ENCODE measurements at places on chromosomes 6 and 20.

DNA sequence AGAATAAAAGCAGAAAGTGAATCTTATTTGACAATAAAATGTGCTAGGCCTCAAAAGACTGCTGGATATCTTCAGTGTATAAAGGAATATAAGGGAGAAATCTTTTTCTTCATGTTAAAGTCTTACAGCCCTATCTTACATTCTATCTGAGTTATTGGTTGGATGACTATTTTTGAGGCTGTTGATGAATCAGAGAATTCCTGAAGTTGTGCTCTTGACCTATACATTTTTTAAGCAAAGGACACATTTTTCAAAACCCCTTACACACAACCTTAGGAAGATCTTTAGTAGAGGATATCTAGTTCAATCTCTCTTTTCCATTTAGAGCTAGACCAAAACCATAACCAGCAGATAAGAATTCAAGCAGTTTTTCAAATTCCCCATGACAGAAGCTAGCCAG is 10.9 kb upstream of the CGA start:
- no peak for DNase-seq

DNA sequence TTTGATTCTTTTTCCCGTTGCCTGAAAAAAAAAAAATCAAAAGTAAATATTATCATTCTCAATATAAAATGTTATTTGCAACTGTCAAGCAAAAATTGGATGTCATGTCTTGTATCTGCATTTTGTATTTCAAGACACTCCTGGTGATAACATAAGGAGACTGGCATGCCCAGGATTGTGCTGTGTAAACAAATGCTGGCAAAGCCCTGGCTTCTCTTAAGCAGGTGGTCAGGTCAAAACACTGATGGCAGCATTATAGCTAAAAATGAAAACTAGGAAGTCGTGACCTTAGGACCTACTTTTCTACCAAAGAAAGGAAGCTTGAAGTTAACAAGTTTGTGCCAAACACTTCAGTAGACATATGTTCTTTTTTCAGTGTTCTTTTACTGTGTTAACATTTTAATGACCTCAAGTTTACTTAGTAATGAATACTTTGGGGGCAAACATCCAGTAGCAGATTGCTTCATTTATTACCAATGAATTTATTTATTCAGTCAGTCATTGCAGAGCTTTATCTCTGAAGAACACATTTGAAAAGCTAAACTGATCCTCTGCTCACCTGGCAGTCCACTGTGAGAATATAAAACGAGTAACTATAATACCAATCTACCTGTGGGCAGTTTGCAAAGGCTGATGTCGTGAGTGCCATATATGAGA is 243.1 kb upstream of the FLRT3 start:
- DNase-seq = no peak

DNA sequence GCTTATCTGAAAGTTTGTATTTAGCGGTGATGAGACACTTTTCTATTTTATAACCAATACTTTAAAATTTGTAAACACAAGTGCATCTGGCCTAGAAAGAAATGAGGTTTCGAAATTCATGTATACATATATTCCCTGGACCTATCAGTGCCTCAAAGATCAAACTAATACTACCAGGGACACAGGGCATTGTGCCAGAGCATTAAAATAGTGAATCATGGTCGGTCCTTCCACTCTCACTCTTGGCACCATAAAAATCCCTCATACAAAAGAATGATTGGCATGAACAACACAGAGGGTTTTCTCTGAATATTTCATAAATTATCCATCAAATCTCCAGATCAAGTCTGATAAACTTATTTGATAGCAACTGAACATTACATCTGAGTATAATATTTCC is 62.0 kb downstream of the MMUT start:
- no peak for DNase-seq

GRCh38 chr6:88712243-88712936 is 251.0 kb downstream of the RNGTT start:
- no peak for DNase-seq

DNA sequence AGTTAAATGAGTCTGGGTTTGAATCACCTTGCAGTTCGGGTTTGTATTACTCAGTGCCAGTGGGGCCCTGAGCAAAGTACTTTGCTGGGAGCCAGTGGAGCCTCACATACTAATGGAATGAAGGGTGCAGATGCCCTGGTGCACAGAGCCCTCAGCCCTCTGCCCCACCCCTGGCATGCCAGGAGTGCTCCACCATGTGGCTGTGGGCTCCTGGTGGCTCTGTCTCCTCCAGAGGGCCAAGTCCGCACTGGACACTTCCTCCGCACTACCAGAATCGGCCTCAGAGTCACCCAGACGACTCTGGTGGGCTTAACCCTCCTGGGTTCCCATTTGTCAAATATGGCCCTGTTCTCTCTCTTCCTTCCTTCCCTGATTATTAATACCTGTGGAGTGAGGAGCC is 94.0 kb downstream of the STK35 start:
- DNase-seq = no peak

- DNase-seq = no peak
These were observed 381.9 kb upstream of the ARID1B start for GRCh38 chr6:156395276-156395675.

DNA sequence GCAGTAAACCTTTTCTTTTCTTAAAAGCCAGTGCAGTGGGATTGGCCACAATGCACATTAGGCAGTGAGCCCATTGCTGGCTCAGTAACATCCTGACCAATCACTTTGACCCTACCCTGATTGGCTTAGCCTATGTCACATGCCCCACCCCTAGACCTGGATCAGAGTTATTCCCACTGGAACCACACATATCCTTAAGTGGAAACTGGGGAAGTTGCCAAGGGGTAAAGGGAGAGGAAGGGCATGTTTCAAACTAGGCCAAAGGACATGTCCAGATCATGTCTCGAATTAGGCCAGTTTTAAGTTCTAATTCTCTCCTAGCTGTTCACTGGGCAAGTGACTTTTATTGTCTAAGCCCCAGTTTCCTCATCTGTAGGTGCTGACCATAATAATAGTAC is 69.3 kb downstream of the LY86 start:
- DNase-seq = no peak

DNA sequence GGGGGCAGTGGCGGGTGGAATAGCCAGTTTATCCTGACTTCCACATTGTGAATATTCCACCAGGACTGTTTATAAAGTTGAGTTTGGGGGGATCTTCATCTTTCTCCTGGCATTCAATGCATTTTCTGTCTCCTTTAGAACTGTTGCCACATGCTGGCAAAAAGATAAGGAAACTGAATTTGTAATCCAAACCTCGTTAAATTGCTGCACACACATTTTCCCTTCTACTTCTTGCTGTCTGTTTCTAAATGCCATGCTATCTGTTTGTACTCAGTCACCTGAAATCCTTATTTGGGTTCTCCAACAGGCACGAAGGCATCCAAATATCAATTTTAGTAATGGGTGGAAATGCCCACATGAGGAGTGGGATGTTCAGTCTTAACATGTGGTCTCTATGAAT is 180.2 kb upstream of the CCN2 start:
- DNase-seq = no peak

DNA sequence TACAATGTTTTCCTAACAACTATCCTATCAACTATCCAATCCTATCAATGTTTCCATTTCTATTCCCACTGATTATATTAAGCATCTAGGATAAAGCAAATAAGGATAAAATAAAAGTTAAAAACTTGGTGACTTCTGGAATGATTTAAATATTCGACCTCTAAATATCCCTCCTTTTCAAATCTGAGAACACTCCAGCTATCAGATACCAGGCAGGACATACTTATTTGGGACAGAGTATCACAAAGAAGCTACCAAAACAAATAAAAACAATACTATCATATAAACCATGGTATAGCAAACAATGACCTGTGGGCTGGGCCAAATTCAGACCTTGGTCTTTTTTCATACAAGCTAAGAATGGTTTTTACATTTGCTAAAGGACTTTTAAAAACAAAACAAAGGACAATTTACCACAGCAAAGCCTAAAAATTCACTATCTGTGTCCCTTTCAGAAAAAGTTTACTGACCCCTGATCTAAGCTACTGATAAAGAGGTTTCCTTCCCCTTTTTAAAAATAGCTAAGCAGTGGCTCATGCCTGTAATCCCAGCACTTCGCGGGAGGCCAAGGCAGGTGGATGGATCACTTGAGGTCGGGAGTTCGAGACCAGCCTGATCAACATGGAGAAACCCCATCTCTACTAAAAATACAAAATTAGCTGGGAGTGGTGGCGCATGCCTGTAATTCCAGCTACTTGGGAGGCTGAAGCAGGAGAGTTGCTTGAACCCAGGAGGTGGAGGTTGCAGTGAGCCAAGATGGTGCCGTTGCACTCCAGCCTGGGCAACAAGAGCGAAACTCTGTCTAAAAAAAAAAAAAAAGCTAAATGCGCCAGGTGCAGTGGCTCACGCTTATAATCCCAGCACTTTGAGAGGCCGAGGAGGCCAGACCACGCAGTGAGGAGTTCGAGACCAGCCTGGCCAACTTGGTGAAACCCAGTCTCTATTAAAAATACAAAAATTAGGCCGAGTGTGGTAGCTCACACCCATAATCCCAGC is 6.0 kb downstream of the NUP153 start:
- no peak for DNase-seq

GRCh38 chr6:7106752-7107577 is 796 bp upstream of the RREB1 start:
- DNase-seq = peak; percentile 32

DNA sequence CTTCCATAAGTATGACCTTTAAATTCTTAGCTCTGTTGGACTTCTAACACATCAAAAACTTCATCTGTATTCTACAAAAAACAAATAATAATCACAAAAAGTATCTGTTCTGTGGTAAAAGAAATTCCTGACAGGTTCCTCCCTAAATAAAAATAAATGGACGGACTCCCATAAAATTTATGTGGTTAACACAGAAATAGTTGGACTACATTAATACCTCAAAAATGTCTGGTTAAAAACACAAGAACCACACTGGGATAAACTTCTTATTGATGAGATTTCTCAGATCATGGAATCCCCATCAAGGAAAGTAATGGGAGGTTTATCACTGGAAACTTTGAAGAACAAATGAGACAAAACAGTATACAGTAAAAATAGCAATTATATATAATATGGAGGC is 172.4 kb downstream of the MOXD1 start:
- DNase-seq = no peak

DNA sequence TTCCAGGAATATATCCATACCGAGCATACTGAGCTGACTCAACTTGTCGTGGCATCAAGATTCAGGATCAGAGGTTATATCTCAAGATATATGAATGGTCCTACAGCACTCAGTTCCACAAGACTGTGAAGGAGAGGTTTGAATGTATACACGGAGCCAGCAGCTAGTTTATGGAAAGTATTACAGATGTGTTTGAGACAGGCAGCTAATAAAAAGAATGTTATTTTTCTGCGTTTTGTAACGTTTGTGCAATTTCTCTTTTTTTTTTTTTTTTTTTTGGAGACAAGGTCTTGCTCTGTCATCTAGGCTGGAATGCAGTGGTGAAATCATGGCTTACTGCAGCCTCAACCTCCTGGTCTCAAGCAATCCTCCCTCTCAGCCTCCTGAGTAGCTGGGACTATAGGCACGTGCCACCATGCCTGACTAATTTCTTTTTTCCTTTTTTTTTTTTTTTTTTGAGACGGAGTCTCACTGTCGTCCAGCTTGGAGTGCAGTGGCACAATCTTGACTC is 3.4 kb upstream of the FAM110A start:
- no peak for DNase-seq

DNA sequence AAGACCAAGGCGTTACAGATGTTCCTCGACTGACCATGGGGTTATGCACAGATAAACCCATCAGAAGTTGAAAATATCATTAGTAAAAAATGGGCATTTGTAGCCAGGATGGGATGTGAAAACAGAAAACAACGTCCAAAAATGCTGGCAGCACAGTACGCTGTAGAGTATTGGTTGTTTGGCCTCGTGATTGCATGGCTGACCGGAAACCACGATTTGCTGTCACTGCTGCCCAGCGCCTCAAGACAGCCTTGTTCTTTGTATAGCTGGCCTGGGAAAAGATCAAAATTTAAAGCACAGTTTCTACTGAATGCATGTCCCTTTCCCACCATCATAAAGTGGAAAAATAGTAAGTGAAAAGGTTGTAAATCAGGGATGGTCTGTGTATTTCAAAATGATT is 41.9 kb downstream of the MTHFD1L start:
- DNase-seq = no peak

GRCh38 chr6:33983109-33983716 is 162.7 kb downstream of the GRM4 start:
- peak; percentile 43 for DNase-seq

DNA sequence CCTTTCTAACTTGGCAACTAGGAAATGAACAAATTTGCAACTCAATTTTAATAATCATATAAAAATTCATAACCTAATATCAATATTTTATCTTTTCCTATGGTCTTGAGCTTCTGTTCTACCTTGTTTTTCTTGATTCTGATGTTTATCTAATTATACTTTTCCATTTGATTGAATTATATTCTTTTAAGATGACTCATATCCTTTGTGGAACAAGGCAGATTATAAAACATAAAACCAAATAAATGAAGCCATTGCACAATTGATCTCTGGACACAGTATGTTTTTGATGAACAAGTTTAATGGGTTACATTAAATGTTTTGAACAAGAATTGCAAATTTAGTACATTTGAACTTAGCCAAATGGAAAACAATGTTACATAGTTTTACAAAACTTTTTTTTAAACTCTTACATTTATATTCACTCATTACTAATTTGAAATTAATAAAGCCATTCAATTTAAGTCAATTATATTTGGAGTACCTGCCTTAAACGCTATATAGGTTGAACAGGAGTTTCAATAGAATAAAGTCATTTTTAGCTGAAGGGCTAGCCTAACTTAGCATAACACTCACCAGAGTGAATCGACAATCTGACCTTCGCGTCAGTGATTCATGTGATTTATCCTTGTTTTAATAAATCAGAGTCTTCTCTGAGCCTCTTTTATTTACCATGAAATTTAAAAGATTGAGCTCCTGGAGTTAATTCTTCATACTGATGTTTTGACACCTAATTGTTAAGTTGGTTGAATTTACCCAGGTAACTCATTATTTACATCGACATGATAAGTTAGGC is 3.8 kb downstream of the NCOA7 start:
- DNase-seq = no peak

GRCh38 chr6:125421836-125422235 is 120.1 kb upstream of the HDDC2 start:
- no peak for DNase-seq

DNA sequence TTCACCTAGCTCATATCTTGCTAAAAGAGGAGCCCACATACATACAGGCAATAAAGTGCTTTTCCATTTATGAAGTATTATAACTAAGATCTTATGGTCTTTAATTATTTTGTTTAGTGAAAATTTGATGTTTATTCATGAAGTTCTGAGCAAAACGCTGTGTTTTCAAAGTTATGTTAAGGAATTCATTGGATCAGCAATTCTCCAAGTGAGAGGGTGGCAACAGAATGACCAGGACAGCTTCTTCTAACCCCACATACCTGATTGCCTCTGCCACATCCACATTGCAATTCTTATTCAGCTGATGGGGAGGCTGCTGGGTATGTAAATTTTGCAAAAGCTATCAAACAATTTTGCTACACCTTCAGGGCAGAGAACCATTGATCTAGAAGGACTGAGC is 116.8 kb downstream of the OGFRL1 start:
- no peak for DNase-seq

- DNase-seq = no peak
These were observed 144.1 kb downstream of the MRPL14 start for GRCh38 chr6:43983191-43983590.

- no peak for DNase-seq
These were observed 292.6 kb upstream of the MARCKS start for GRCh38 chr6:113564371-113565171.
